ENCODE measurements at places on chromosomes 4 and X.

DNA sequence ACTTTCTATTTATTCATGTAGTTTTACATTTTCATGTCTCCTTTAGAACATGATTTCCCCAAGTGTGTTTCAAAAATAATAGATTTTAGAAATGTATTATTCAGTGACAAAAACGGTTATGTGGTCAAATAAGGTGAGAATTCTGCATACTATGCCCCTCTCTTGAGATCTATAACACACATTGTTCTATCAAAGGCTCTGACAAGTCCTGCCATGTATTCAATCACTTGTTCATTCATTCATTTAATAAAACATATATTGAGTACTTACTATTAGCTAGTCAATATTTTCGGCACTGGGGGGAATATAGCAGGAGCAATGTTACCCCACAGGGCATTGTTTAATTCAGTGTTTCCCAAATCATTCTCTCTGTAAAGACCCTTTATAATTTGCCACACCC, 58.4 kb upstream of the FGF13 start:
- DNase-seq = no peak

GRCh38 chrX:69615342-69615741, 571 bp upstream of the EDA start:
- no peak for DNase-seq

DNA sequence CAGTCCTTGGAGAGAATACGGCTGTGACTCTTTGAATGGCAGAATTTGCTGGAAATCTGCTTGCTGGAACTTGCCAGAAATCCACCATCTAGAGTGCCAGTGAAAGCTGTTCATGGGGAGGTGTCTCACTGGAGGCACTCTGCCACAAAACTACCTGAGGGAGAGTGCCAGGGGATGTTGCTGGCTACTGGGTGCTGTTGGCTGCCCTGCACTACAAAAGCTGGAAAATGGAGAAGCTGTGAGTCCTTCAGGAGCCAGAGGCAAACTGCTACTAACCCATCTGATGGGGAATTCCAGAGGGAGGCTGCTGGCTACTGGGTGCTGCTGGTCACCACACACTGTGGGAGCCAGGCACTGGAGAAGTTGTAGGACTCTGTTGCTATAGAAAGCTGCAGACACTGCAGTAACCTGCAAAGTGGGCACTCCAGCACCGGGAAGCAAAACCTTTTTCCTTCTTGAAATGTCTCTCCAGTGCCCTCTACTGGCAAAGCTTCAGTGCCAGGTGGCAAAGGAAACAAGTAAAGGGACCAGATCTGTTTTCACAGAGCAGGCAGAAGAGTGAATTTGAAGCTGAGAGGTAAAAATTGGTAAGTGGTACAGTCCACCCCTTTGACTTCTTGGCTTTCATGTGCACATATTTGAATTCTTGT, 47.8 kb upstream of the HSD17B10 start:
- DNase-seq = no peak

DNA sequence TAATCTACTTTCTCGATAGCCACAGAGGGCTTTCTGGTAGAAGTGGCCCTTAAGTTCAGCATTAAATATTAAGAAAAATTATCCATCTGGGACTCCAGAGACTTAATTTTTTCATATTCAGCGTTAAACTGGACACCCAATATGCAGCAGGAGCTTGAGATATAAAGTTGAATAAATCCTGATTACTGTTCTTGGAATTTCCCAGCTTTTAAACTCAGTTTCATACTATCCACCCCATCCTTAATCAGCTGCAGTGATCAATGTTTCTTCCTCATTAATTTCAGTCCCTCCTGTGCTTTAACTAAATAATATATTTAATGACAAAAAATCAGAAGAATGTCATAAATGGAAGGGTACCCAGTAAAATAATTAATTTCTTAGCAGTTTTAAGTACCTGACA, 3.6 kb upstream of the FBXL5 start:
- no peak for DNase-seq

- DNase-seq = no peak
Measured at GRCh38 chrX:22748093-22748999, 251.4 kb upstream of the DDX53 start.

GRCh38 chrX:17706676-17707075, 30.6 kb upstream of the SCML1 start:
- DNase-seq = no peak

GRCh38 chr4:119053245-119053644, 82.4 kb upstream of the MYOZ2 start:
- DNase-seq = no peak

DNA sequence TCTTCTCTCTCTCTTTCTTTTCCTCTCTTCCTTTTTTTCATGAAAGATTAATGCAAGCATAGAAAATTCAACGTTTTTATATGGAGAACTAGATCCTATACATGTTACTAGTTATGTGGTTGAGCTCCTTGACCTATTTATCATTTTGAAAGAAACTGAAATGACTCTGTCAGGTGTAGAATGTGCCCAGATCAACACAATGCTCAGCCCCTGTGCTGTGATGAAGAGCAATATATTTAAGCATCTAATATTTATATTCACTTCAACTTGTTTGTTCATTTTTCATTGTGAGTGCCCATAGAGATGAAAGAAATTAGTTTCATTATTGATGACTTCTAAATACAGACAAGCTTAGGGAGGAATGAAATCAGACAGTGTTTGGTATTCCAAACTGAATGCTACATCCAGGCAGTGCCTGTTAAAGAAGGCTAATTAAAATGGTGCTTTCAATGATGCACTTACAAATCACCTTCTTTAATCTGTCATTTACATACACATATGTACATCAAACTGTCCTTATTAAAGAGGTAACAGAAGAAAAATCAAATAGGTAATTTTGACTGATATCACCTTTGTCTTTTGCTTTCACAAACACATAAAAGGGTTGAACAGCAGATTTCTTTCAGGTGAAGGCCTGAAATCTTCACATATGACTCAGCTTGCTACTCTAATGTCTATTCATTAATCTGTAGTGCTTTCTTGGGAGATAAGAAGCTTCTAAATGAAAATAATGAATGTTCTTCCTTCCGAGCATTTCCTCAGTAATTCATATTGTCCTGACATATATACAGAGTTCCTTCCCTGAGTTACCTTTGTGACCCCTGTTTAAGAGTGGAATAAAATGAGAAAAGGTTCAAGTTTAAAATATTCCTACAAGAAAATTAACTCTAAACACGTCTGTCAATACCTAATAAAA, 915.9 kb downstream of the PDHA2 start:
- DNase-seq = no peak

DNA sequence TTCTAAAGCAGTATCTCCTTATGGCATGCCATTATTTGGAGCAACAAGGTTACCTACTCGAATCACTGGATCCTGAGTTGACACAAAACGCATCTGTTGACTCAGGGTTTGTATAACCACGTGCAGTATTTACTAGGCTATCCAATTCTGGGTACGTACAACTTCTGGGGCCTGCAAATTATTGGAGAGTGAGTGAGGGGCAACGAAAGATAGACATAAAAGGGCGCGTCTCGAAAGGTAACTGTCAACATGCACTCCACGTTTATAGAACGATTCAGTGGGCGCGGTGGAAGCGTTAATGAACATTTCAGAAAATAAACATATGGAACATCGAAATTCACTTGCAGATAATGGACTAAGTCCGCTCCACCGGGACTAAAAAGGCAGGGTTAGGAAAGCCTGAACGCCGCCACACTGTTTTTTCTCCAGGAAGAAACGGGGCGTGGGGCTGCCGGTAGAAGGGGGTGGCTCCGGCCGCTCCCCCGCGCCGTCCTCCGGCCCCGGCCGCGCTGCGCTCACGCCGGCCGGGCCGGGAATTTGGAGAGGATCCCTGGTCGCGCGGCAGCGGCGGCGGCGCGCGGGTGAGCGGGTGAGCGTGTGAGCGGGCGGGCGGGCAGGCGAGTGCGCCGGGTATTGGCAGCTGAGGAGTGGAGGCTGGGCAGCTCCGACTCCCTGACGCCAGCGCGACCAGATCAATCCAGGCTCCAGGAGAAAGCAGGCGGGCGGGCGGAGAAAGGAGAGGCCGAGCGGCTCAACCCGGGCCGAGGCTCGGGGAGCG, at the start of gene SMAD1:
SMAD1 (plus strand) TSS at position 690 of the 778 bp plus-strand sequence. CDS start 32,761 bp downstream, outside the sequence.
- DNase-seq = no peak

DNA sequence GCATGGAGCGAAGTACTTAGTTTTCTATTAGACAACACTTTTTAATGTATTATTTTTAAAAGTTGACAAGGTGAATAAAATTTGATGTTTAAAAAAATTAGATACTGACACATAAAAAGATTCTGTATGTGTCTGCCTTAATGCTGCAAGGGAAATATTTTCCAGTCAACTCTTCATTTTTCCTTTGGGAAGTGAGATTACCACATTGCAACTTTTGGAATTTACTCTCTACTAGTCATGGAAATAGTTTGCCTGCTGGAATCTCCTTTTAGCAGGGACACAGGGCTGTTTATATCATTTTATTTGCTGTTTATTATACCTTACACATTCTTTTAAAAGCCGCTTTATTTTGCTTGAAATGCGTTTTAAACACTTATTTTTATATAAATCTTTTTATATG, 135.1 kb downstream of the MID1 start:
- DNase-seq = no peak

DNA sequence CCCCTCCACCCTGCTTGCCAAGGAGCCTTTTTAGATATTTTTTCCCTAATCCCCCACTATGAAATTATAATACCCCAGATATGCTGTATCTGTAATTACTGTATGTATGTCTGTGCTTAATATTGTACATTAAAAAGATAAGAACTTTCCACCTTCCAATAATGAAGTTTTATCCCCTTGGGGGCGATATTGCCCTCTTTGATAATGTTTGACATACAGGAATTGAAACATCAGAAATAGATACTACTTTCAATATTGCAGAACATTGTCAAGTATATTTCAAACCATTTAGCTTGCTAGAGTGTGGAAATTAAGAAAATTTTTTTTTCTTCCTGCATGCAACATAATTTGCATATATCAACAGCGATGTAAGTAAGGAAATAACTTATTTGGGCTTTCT, 58.9 kb downstream of the NAF1 start:
- DNase-seq = no peak

GRCh38 chrX:150736475-150736874, 43.3 kb downstream of the MTMR1 start:
- no peak for DNase-seq

DNA sequence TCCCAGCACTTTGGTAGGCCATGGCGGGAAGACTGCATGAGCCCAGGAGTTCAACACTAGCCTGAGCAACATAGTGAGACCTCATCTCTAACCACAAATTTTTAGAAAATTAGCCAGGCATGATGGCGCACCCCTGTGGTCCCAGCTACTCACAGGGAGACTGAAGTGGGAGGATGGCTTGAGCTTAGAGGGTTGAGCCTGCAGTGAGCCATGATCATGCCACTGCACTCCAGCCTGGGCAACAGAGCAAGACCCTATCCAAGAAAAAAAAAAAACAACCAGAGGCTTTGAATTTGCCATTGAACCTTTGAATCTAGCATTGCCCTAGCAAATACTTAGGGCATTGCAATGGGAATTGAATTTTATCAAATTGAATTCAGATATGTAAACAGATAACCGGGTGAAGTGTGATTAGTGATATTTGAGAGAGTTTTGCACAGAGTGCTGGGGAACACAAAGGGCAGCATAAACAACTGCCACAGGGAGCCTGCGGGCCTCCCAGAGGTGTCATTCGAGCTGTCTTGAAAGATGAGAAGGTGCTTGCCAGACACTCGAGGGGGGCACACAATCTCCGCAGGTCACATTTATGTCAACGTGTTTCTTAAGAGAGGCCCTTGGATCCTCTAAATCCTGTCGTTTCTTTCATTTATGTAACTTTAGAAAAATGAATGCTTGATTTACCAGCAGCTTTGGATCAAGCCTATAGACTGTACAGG, 200.3 kb downstream of the AASDH start:
- no peak for DNase-seq

GRCh38 chr4:25697516-25697915, 41.9 kb downstream of the SLC34A2 start:
- DNase-seq = no peak

DNA sequence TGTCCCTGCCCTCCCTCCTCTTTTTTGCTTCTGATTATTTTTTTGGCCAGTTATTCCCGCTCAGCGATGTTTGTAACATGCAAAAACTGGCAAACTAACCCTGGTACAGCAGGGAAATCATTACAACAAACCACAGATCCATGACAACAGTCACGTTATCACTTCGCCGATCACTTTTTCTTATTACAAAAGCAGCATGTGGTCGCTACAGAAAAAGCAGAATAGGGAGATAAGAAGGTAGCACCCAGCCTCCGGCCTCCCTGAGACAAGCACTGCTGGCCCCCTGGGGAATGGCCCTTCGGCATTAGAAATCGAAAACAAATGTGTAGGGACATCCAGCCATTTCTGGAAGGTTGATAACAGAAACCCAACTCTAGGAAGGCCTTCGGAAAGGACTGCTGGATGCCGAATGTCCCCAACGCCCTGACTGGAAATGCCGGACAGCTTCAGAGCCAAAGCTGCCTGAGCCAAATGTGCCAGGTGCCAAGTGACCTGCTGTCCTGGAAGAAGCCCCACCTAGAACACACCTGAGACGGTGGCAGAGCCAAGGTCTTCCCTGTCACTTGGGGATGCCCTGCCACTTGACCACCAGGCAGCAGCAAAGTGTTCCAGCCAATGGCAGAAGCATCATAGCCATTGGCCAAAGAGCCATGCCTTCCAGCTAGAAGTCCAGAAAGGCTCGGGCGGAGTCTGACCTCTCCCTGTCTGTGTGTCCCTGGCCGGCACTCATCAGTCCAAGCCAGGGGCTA, 2.9 kb downstream of the IDH3G start:
- no peak for DNase-seq

DNA sequence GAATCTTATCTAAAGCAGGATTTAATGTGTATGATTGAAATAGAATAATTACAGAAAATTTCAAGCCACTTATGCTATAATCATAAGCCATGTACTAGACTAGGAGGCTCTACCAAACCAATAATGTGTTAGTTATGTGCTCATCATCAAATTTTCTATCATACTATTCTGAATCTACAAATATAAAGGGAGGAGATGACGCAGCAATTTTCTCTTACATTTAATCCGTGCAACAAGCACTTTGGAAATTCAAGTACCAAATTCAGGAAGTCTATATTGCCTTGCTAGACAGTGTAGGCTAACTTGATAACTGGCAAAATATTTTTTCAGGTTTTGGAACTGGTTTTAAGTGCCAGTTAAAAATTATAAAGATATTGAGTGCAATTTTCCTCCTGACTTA, 283.5 kb downstream of the C4orf33 start:
- no peak for DNase-seq

GRCh38 chrX:113728937-113729336, 854.9 kb upstream of the HTR2C start:
- no peak for DNase-seq

GRCh38 chr4:123643691-123644090, 247.1 kb downstream of the SPRY1 start:
- no peak for DNase-seq

GRCh38 chr4:46016306-46016705, 107.5 kb downstream of the GABRG1 start:
- DNase-seq = no peak

DNA sequence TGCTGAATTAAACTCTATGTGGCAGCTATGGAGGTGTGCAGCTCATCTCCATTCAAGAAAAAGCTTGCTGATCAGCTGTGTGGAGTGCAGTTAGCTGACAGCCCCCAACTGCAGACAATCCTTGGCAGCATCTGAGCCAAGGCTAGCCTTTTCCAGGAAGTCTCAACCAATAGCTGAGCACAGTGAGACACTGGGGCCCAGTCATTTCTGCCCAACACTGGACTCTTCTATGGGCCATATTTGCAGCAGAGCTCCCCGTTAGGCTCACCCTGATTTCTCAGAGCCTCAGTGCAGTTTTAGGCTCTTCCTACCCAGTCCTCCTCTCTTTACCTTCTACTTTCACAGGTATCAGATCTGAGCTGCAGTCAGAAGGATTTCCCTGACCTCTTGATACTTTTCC, 12.9 kb downstream of the DDX53 start:
- no peak for DNase-seq

- DNase-seq = no peak
Measured at GRCh38 chr4:76377481-76377901, 43.5 kb downstream of the CCDC158 start.
